Activated CD4-positive, CD25-positive, alpha-beta regulatory T cell (primary cell): ENCODE measurements at places on chromosomes 7 and 10.

DNA sequence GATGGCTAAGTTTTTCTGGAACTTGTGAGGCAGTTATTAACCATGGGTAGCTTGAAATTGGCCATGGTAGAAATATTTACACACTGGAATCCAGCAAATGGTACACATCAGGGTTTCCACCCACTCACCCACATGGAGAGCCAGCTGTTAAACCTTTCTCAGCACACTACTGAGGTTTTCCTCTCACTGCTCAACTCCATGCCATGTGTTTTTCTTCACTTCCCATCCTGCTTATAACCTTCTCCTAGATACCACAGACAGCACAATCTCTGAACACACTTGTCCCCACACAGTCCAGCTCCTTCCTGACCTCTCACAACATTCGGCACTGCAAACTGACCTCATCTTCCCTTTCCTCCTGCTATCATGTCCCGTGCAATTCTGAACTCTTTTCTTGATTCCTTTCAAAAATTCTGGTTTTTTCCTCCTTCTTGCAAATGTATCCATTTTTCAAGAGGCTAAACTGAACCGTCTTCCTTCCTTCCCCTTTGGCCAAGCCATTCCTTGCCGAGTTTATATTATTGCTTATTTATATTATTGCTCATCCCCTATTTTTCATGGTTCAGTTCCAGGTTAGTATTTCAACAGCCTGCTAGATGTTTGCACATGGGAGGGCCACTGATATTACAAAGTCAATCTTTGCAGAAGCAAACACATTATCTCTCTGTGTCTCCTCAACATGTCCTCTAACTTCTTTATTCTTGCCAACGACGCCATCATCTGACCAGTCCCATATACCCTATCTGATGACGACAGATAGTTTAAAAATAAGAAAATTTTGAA is 606.4 kb downstream of the SORCS1 start:
- no peak for DNase-seq

DNA sequence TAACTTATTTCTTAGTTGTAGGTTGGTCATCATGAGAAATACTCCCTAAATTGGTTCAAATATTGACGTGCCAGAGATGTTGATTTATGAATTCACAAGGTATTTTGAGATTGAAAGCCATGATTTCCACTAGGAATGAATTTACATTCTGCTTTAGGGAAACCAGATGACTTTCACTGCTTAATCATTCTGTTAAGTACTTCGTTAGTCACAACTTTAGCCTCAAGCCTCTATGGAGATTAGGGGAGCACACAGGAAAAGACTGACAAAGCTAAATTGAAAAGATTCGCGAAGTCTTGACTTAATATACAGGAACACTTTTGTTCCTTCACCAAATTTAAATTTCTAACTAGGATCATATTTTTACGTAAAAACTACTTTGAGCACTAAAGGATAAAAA is 250.4 kb upstream of the CACNA2D1 start:
- DNase-seq = no peak

- no peak for DNase-seq
These were observed 120.1 kb downstream of the PTPN20 start for GRCh38 chr10:47031211-47031900.

DNA sequence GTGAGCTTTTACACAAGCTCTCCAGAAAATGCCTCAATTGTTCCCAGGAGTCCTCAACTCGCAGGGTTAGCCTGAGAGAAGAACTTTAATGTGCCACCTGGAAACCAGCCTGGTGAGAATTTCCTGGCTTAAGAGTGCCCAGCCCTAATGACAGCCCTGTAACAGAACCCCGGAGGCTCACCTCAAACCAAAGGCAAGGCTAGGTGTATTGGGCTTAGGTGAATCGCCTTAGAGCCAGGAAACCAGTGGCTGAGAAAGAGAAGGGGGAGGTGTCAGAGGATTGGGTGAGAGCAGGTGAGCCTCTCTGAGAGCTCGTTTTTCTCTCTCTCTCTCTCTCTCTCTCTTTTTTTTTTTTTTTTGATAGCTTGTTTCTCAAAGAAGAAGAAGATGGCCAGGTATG is 7.3 kb downstream of the OCM2 start:
- DNase-seq = no peak

- DNase-seq = no peak
These were observed at the start of gene SLC29A4 for GRCh38 chr7:5282543-5283316. Gene SLC29A4 (plus strand): TSS chr7:5282943. CDS start chr7:5287817, 4,874 bp downstream.

DNA sequence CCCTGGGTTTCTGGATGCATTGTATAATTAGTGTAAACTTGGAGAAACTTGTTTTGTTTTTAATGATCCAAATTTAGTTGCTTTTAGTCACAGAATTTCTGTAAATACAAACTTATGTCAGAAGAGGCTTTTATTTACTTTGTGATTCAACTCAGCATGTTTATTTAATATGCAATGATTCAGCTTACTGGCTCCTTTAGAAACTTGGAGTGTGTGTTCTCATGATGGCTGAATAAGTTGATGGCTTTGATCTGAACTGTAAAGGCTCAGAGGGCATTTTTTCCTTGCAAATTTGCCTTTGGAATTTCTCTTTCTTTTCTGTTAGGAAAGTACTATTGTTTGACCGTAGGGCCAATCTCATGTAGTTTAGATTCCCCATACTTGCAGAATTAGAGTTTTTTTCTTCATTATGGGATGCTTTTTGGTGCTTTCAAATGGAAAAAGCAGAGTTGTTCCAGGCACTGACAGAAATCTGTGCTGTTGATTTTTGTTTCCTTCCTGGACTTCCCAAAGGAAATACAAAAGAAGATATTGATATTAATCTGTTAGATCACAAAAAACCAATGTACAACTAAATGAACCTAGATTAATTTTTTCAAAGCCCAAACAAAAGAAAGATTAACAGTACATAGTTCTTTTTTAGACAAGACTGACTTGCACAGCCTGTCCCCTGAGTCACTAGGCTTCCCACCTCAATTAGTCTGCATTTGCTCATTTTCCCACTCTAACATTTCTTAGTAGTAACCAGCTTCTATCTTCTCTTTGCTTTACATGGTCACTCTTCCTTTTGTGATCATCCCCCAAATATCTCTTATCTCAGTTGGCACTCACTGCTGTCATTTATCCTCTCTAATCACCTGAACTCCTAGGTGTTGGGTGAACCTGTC is 96.8 kb upstream of the AGR3 start:
- DNase-seq = no peak
